ENCODE measurements at places on chromosomes 1 and 21.

GRCh38 chr1:10989095-10989494 lies 23.4 kb upstream of the TARDBP start:
- DNase-seq = no peak

GRCh38 chr1:185152187-185152767 lies 4.5 kb downstream of the TRMT1L start:
- DNase-seq = no peak

DNA sequence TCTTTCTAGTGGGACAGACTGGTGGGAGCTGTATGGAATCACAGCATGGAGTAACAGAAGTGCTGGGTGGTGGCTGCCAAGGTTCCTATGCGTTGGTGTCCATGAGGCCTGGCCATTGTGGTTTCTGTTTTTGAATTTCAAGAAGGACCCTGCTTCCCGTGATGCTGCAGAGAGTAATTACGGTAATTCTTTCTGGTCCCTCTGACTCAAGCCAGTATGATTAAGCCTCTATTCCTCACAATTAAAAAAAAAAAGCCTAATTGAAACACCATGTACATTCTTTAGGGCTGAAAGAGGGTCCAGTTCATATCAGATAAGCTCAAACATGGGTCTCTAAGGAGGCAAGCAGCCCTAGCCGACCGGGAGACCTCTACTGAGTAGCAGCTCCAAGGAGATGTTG lies 10.5 kb upstream of the C1orf21 start:
- no peak for DNase-seq

DNA sequence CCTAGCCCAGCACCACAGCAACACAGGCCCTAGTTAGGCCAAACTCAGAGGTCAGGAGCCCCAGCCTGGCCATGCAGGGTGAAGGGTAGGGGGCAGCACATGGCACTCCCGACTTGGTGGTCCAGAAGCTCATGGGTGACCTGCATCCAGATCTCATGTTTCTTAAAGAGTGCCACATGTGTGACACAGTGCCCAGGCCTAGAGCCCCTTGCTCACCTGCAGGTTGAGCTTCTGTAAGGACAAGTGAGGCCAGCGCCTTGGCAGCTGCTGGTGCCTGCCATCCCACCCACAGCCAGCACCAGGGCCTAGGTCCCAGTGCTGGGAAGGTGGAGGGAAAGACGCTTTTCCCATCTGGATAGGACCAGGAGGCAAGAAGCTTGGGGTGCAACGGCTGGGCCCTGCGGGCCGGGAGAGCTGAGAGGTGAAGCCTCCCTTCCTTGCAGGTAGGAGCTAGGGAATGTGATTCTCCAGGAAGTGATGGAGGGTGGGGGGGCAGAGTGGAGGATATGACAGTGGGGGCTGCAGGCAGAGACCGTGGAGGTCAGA lies 6.5 kb downstream of the SHISA4 start:
- DNase-seq = no peak

GRCh38 chr1:21913763-21914162 lies 23.3 kb downstream of the HSPG2 start:
- no peak for DNase-seq

DNA sequence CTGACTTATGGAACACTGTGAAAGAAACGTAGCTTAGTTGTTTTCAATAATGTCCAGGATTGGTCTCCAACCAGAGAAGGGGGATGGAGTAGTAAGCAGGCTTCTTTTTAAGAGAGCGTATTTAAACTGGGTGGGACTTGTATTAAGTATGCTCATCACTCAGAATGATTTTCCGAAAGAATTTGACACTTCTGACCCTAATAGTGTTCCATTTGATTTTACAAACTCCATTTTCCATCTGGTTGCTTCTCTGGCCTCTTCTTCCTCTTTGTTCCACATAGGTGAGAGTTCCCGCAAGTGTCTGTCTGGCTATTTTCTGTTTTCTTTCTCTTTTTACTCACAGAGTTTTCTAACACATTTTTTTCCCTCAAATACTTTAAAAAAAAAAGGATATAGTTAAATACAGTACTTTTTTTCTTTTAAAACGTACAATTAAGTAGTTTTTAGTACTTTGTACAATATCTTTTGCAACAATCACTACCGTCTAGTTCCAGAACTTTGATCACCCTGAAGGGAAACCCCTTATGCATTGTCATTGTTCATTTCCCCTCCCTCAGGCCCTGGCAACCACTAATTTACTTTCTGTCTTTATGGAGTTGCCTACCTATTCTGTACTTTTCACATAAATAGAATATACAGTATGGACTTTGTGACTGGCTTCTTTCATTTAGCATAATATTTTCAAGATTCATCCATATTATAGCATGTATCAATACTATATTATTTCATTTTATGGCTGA lies 67.0 kb downstream of the RASAL2 start:
- DNase-seq = no peak

- DNase-seq = no peak
Observed at GRCh38 chr21:18273400-18273799, 28.8 kb downstream of the CHODL start.

- no peak for DNase-seq
Observed at GRCh38 chr1:231684356-231685244, 58.0 kb downstream of the DISC1 start.

DNA sequence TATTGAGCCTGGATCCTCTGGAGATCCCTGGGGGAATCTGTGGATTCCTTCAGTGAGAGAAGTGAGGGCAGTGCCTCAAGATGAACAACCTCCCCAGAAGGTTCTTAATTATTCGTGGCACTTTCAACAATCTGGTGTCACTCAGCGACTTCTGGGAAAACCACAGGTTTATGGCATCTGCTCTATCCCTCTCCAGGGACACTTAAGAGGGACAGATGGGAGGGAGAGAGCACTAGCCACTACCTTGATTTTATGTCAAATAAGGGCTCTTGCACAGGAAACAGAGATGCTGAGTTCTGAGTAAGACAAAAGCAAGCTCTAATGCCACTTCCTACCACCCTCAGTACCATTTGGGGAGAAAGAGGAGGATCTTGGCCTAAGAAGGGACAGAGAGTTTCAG lies 21.2 kb upstream of the CHI3L1 start:
- no peak for DNase-seq

DNA sequence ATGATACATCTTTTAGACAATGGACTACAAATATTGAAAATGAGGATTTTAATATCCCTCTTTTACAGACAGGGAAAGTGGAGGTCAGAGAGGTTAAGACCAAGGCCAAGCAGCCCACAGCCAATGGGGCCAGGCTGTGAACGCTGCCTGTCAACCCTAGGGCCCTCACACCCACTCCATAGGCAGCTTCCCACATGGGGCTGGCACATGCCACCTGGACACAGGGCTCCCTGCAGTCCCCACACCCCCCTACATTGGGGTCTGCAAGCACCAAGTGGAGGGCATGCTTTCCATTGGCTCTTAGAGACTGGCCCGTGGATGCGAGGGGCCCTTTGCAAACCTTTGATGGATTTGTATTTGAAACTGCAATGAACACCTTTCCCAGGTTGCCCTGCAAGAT lies 348.5 kb upstream of the VAMP3 start:
- DNase-seq = no peak

DNA sequence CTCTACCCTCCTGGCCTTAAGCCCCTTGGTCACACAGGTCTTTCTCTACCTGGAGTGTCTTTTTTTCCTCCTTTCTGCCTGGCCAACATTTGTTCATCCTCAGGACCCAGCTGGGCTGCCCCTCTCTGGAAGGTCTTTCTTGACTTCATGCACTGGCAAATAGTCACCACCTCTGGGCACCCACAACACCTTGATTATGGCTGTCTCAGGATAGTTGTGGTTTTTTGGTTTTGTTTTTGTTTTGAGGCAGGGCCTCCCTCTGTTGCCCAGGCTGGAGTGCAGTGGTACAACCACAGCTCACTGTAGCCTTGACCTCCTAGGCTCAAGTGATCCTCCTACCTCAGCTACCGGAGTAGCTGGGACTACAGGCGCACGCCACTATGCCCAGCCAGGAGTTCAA lies 10.8 kb downstream of the RPS6KA1 start:
- DNase-seq = no peak

- no peak for DNase-seq
Observed at GRCh38 chr1:179012038-179012437, 13.7 kb upstream of the FAM20B start.

GRCh38 chr1:159342761-159343425 lies 40.8 kb downstream of the FCER1A start:
- DNase-seq = no peak

DNA sequence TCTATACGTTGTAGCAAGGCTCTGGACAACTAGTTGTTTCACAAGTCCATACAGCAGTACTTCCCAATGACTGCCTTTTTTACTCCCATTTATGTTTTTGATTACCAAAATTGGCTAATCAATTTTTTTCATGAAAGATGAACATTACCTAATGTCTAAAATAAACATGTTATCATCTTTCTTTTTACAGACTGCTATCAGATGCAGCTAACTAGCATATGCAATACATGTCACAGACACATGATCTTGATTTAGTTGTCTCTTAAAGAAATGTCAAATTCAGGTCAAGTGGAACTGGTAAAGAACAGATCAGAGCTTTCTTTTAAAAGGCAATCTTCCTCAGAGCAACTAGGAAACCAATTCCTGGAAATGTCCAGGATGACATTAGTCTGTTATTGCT lies 630 bp upstream of the DBT start:
- DNase-seq = no peak

DNA sequence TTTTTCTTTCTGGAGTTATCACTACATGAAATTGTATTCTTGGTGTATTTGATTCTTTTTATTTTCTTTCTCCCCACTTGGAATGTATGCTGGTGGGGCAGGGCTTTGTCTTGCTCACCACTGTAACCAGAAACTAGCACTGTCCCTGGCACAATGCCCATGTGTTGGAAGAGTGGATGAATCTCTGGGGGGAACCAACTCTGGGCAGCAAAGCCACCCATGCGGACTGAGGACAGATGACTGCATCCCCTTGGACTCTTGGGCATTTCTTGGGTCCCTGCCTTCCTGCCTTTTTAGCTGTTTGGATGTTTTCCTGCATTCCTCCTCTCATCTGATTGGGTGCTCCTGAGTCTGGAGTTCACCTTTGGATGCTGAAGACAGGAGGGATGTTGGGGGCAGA lies 6.1 kb downstream of the CYP4B1 start:
- DNase-seq = no peak

GRCh38 chr21:17416139-17416538 lies 96.7 kb upstream of the CXADR start:
- no peak for DNase-seq

GRCh38 chr1:115732316-115732715 lies 36.2 kb downstream of the CASQ2 start:
- DNase-seq = no peak

- no peak for DNase-seq
Observed at GRCh38 chr21:42411197-42411869, 7.6 kb downstream of the UBASH3A start.

DNA sequence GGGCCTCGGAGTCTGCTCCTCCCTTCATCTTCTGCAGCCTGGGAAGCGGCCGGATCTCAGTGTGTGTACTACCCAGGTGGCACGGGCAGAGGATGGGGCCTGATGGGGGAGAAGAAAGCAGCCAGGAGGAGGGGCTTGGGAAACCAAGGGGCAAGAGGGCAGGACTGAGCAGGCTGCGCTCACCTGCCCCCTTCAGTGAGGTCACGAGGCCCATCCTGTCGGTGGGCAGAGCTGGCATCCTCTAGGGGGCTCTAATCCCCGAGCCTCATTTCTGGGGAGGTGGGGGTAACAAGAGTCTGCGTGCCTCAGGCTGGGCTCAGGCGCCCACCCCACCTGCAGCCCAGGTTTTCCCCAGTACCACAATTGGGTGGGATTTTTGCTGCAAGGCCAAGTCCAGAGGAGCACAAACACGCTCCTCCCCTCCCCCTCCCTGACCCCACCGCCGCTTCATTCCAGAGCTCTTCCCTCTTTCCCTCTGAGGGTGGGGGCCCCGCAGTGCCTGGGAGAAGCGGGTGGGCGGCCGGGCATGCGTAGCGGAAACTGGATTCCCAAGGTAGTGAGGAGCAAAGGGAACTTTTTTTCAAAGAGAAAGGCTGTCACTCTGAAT lies 1.8 kb upstream of the WNT3A start:
- DNase-seq = no peak

DNA sequence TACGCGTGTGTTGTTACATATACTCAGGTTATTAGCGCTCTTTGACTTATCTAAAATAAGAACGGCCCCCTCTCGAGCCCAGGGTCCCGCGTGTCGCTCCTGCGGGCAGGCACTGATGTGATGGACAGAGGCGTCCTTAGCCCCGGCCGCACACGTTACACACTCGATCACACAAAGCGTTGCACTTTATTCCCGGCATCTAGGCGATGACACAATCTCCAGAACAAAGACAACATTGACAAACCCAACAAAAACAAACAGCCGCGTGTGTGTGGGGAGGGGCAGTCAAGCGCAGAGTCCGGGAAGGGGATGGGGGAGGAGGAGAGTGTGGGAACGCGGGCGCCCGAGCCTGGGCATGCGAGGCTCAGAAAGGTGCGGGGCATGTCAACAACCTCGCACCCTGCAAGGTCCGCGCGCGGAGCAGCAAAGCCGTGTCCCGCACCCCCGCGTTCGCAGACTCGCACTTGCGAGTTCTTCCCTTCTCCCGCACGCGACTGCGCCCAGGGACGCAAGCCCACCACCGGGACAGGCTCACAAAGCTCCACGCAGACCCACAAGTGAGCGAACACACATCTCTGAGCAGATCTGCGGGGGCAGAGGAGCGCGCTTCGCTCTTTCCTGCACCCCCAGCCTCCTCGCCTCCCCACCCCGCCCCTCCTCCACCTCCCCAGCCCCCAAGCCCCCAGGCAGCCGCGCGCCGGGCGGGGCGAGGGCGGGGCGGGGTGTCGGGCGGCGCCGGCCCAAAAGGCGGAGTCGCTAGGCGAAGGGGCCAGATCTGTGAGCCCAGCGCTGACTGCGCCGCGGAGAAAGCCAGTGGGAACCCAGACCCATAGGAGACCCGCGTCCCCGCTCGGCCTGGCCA lies at the start of gene EFNA1:
Gene EFNA1, plus strand, starts transcription at position 772 of the 862 bp plus-strand sequence. CDS start 102 bp downstream, outside the sequence.
- no peak for DNase-seq

DNA sequence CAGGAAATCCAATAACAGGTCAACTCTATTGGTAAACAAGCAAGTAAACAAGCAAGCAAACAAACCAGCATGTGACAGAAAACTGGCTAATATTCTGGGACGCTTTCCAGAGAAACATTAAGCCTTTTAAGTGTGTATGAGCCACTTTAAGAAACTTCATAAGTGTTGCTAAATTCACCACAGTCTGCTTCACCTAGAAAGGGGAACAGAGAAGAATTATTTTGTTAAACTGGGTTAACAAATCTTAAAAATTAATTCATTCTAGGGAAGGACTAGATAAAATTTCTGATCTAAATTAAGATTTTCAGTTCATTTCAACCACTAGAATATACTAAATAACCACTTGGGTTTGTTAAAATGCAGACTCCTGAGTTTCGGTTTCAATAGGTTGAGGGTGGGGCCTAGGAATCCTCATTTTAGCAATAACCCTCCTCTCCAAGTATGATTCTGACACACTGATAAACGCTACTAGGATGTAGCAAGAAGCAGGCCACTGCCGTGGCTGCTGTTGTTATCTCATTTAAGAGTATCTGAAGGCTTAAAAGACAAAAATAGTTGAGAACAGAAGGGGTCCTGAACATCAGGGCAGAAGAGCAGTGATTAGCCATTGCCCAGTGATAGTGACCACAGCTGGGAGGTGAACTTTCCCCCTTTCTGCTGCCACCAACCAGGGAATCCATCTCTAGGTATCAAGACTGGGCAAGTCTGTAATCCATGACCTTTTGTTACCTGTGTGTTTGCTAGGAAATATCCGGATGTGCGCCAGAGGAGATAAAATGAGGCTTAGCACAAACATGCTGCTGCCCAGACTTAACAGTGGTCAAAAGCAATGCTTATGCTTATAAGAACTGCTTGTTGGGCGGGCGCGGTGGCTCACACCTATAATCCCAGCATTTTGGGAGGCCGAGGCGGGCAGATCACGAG lies 11.2 kb downstream of the CREG1 start:
- DNase-seq = no peak
